Tongue (tissue), 3 donors: ENCODE measurements at places on chromosomes 1 and 21.

GRCh38 chr21:42750737-42751530, 97.5 kb downstream of the PDE9A start:
- DNase-seq: no peak

DNA sequence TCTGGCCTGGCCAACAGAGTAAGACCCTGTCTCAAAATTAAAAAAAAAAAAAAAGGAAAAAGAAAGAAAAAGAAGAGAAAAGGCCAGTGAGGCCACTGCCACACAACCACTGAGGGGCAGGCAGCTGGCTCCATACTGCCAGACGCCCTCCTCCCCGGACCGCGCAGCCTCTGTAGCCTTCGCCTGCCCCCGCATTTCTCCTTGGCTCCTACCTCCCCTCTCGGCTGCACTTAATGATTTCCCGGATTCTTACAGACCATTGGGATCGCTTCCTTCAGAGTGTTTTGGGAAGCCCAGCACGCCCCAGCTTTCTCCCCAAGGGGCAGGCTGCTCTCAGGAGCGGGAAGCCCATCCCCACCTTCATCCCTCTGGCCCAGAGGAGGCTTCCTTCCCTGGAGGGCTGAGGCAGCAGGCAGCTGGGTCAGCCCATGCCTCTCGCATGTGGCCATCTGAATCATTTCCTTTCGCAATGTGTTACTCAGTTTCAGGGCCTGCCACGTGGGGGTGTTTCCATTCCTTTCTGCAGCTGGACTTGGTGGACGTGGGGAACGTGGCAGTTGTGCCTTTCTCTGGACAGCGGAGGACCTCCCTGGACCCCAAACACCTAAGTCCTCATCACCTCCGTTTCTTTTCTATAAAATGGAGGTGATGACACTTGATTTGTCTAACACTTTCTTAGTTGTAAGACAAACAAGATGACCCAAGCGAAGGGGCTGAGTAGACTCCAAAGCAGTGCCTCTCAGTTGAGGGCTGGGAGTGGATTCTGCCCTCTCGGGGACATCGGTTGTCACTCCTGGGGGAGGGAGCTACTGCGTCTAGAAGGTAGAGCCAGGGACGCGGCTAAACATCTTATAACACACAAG, 2.3 kb downstream of the SLC2A5 start:
- DNase-seq: no peak

GRCh38 chr1:24186993-24187790, at the start of gene IFNLR1:
IFNLR1 (minus strand) TSS chr1:24187289; CDS start chr1:24187248, 41 bp downstream.
- peak; percentile 57 for DNase-seq

DNA sequence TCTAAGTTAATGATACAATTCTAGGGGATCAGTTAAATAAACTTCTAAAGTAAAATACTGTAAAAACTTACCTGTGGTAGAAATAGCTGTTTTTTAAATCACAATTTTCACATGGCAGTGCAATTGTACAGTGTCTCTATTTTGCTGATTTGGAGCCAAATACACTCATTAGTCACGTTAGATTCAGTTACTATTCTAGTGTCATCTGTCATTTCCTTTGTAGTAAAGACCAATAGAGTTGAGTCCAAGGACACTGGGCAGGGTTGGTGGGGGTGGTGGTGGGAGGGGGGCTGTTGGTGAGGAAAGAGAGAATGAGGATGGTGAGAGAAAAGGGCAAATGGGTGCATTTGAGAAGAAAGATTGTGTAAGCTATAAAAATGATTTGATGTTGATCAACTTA, 33.6 kb downstream of the CD55 start:
- DNase-seq: peak; percentile 8

DNA sequence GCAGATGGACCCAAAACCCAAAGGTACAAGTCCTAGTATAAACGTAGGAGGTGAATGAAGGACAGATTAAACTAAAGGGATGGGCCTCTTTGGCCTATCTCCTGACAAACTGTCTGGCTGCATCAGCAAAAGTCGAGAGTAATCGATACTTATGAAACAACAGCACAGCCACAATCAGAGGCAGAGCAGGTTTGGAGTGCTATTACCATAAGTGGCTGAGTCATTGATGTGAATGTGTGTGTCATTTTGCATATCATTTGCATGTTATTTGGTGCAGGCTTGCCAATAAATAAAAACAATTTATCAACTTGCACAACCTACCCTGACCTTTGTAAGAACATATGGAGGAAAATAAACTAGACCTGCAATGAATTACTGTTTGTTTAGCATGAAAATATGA, 283.1 kb downstream of the NUF2 start:
- DNase-seq: no peak

DNA sequence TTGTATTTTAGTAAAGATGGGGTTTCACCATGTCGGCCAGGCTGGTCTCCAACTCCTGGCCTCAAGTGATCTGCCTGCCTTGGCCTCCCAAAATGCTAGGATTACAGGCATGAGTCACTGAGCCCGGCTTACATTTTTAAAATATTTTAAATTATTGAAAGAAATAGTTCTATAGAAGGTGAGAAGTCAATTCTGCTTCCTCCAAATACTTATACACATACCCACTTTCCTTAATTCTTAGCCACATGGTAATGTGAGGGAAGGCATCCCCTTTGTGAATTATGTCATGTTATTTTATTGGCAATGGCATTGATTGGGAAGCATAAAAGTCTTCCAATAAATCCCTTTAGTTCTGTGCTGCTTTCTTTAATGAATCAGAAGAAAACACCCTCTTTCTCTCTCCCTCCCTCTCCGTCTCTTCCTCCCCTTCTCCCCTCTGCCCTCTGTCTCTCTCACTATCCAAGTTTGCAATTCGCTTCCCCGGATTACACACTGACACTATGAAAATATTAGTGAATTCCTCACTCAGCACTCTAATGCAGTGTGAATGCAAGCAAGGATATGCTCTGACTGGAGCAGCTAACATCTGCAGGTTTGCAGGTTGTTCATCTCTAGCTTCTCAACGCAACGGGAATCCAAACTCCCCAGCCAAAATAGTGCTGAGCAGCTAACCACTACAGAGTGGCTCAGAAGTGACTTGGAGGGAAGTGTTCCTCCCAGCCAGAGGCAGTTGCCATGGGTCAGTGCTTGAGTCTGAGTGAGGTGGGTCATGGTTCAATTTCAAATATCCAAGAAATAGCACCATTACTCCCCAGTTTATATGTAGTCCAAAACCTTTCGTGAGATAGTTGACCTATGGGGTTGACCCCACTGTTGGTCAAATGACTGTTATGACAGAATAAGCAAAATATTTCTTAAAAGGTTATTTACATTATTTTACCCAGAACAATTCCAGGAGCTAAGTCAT, 77.8 kb upstream of the CD55 start:
- no peak for DNase-seq

GRCh38 chr1:174871886-174872285, 127.9 kb upstream of the CACYBP start:
- no peak for DNase-seq

GRCh38 chr1:196660852-196661251, 9.0 kb downstream of the CFH start:
- DNase-seq: peak; percentile 70

- no peak for DNase-seq
Observed at GRCh38 chr21:32516756-32517649, 68.3 kb downstream of the TCP10L start.

DNA sequence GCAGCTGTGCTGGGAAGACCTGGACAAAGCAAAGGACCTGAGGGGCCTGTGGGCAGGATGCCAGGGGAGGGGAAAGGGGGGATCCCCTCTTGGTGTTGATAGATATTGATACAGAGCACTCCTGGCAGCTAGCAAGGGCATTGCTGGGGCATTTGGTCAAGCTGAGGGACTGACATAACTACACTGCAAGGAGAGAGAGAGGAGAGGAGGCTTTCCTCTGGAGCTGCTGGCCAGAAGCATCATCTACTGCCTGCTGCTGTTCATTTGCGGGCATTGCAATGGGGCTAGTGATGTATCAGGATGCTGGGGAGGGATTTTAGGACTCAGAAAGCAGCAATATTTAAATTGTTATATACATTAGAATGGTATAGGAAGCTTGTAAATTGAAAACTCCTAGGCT, 142.0 kb downstream of the ZNF648 start:
- DNase-seq: no peak

DNA sequence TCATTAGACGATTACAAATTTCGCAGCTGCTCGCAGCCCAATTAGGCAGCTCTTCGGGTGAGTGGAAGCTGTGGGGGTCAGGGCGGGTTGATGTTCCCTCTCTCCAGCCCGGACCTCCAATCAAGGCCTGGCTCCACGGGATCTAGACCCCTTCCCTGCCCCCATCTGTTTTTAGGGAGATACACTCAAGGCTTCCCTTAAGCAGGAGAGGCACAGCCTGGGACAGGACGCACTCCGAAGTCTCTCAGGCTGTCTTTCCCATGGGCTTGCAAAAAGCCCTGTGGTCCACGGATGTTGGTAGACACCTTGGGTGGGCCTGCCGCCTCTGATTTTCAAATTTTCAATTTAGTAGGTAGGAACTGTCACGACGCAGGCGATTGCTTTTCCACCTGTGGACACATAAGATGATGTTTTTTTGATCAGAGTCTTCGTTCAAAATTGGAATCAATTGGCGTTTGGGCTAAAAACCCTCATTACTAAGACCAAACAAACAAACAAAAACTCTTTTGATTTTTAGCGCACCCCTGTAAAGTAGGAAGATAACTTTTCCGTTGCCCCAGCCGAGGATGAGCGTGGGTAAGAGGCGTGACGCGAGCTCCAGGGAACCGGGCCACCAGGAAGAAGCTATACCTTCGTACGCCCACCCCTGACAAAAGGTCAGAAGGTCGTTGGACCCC, 2.5 kb upstream of the LHX8 start:
- peak; percentile 34 for DNase-seq

DNA sequence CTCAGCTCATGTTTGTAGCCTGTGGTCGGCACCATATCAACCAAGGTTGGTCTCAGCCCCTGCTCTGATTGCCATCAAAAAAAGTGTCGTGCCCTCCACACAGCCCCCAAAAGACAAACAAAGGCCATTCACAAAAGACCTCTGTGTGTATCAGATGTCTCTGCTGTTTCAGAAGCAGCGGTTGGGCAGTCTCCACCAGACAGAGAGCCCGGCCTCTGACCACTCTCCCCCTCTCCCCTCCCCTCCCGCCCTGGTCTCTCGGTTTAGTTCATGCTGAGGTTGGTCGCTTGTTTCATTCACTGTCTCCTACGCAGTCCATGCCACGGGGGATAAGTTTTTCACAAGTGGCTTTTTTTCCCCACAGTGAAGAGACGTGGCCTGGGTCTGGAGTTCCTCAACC, 27.1 kb downstream of the ACTA1 start:
- DNase-seq: peak; percentile 40

- DNase-seq: no peak
Observed at GRCh38 chr1:180195916-180196315, 34.1 kb upstream of the LHX4 start.

DNA sequence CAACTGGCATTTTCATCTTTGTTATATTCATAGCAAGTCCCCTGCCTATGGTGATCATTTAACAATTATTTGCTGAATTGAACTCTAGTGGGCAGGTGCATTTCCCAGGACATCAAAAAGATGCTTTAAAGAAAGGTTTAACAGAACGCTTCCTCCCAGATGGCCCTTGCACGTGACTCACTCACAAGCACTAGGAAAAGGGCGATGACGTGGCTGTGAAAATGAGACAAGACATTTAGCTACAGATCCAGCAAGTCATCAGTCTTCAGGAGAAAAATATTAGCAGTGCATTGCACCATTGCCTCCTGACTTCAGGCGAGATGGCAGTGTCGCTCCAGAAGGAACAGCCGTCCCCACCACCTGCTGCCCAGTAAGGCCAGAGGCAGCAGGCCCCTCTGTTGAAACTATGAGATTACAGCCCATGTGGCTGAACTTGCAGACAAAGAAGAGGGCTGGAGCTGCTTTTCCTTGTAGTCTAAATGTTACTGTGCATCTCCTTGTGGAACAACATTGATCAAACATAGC, 37.2 kb downstream of the DSCAM start:
- DNase-seq: peak; percentile 15

DNA sequence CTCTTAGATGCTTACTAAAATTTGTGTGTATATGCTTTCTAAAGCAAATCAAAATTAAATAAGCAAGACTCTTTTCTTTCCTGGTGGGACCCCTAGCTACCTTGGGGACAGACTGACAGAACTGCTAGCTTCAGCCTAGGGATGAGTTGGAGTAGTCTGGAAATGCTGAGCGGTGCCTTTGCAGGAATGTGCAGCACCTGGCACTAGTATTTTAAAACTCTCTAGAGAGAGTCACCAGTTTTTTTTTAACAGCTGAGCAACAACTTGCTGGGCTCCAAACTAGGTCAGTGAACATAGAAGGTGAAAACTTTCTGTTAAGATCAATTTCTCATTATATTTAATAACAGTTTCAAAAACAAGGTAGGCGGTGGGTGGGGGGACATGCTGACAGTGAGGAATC, 56.8 kb downstream of the NUF2 start:
- DNase-seq: no peak

GRCh38 chr21:36709030-36709867, 10.3 kb downstream of the SIM2 start:
- DNase-seq: no peak

DNA sequence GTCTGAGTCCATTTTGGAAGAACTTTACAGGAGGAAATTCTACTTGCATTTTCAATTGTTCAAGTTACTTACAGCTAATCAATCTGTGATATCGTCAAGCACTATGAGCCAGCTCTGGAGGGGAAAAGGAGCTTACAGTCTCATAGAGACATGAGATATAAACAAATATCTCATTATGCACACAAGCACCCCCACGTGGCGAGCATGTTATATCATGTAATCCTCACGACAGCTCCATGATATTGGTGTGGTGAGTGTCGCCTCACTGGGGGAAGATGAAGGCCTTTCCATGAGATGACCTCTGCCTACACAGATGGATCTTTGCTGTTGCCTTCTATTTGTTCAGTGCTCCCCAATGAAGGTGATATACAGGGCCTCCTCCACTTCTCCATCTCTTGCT, 34.6 kb downstream of the TNR start:
- DNase-seq: no peak

GRCh38 chr1:185406691-185407009, 89.6 kb upstream of the IVNS1ABP start:
- DNase-seq: no peak

DNA sequence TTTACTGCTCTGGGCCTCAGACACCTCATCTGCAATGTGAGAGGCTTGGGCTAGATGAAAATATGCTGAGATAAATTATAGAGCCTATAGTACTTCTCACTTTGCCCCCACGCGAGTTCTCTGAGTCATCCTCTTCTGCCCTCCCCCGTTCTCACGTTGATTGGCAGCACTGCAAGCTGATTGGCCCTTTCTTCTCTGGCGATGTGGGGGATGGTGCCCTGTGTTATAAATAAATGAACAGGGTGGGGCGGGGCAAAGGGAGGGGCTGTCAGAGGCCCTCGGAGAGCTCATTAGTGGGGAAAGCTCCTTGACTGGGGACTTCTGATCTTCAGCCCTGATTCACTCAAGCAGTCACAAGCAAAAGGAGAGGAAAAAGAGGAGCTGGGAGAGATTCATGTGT, 64.3 kb upstream of the ZC3H12A start:
- DNase-seq: no peak

GRCh38 chr1:37362594-37363385, 111.6 kb upstream of the ZC3H12A start:
- peak; percentile 59 for DNase-seq

GRCh38 chr1:54271341-54271740, 71.4 kb downstream of the MRPL37 start:
- DNase-seq: peak; percentile 75

- no peak for DNase-seq
Observed at GRCh38 chr1:5645135-5645399, 347.2 kb downstream of the NPHP4 start.
